ENCODE measurements at places on chromosomes 7 and 10.

DNA sequence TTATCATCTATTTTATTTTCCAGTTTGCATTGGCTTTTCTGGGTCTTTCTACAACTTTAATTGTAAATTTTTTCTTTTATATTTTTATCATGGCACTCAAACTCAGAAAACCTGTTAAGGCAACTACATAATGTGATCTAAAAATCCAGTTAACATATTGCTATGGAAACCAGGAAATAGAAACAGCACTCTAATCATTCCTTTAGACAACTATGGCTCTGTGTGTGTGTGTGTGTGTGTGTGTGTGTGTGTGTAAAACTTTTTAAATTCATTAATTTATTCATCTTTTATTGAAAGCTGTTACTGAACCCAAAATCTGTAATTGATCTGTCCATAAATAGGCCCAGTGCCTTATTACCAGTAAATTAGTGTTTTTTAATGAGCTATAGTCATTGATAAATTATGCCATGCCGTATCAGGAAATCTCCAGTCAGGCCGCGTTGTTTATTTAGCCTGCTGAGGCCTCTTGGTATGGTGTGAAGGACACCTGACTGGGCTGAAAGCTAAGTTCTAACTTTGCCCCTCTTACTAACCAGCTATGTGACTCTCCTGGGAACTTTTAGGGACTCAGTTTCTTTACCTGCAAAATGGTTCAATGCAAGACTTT lies 1.5 kb upstream of the MET start:
- no peak for DNase-seq

GRCh38 chr10:66983475-66983818 lies 57.6 kb downstream of the LRRTM3 start:
- DNase-seq: no peak

DNA sequence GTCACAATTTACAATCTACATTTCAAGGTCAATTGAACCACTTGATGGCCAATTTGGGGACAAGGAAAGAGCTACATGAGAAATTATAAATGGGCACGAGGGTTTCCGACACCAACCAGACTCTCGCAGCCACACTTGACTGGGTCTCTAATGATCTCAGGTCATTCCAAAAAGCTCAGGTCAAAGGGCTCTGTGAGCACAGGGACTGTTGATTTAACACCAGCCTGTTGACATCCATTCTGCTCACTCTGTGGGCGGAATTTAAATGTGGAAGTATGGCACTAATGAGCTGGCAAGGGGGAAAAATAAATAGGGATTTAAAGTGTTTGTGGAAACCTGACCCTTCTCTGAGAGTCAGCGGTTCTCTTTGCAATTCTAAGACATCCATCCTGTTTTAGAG lies 810.7 kb upstream of the AUTS2 start:
- DNase-seq: no peak

- DNase-seq: no peak
Observed at GRCh38 chr10:62992145-62992721, 140.9 kb upstream of the NRBF2 start.

DNA sequence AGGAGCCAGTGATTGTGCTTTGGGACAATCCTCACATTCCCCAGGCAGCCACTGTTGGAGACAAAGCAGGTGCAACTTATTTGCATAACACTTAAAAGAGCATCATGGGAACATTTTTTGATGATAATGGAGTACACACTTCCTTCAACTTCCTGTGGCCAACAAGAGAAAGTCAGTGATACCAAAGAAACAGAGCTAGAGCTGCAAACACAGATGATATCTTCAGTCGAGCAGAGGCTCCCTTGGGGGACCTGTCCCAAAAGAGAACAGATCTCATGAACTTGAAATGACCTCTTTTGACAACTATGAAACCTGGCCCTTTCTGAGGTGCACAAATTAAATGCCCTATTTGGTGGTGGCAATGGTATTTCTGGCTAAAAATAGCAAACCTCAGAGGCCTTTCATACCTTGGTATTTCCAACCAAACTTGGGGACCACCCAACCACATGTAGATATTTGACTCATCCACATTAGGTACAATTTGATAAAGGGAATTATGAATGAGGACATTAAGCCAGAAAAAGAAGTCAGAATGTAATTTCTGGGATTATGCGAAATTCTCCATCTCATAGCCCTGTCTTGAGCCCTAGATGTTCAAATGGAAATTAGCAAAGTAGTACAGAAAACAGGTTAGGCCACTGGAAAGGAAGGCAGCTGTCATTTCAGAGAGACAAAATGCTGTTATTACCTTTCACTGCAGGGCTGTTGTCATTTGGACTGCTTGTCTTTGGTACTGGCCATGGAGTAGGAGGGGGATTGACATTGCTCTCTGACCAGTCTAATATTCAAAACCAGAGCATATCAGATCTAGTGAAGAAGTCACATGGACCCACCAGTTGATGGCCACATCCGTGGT lies 146.2 kb downstream of the ICA1 start:
- DNase-seq: no peak

- no peak for DNase-seq
Observed at GRCh38 chr10:25263931-25264330, 89.1 kb downstream of the GPR158 start.

GRCh38 chr7:100185726-100186125 lies 8.0 kb downstream of the STAG3 start:
- DNase-seq: no peak

GRCh38 chr10:118101501-118101900 lies 54.8 kb upstream of the RAB11FIP2 start:
- DNase-seq: no peak

- DNase-seq: no peak
Observed at GRCh38 chr10:60246382-60246781, 143.3 kb downstream of the ANK3 start.

DNA sequence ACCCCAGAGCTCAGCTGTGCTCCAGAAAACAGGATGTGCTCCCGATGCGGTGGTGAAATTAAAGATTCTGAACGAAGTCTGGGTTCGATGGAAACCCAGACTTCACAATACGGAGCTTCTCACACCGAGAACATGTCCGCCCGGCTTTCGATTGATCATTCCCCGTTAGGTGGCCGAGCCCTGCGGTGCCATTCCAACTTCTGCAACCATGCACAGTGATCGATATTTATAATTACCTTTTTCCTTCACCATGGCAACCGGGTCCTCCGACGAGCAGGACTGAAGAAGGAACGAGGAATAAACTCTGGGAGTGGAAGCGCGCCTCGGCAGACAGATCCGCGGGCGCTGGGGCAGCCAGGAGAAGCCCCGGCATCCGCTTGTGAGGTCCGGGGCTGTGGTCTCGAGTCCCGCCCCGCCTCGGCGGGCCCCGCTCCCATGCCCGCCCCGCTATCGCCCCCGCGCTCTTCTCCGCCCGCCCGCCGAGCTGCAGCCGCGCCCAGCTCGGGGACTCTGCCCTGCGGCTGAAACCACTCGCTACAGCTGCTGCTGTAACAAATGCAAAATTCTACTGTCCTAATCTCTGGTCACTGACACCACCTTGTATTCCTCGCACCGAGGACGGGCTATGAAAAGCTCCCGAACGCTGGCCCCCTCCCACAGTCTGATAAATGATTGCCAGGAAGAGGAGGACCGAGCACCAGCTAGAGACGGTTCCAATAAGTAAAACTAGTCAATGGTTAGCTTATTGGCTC lies 26.2 kb downstream of the ABLIM1 start:
- DNase-seq: no peak
